ENCODE measurements at places on chromosomes 16 and 17. TPM values are rescaled to one million over a fixed set of nuclear protein-coding genes. Genes with fewer than 3 reads are reported as not detected.

KRTAP4-1 gene
- not detected for polyA plus RNA-seq

RGS9 gene
- 4.3 TPM for polyA plus RNA-seq

TMIGD1 gene
- polyA plus RNA-seq = not detected

KRT31 gene
- 5.3 TPM for polyA plus RNA-seq

IGSF6 gene
- 2.6 TPM for polyA plus RNA-seq

EPN2 gene
- polyA plus RNA-seq = 24.3 TPM

TMEM92 gene
- 1.4 TPM for polyA plus RNA-seq

C16orf96 gene
- 0.62 TPM for polyA plus RNA-seq

DNA sequence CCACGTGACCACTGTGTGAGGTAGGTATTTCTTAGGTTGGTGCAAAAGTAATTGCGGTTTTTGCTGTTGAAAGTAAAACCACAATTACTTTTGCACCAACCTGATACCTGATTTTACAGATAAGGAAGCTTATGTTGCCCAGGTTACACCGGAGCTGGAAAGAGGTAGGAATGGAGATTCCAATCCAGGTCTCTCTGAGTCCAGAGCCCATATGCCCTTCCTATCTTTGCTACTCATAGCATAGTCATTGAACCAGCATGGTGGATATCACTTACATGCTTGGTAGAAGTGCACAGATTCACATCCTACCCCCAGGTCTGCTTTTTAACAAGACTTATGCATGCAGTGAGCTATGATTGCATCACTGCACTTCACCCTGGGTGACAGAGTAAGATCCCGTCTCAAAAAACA lies 61.8 kb downstream of the ARSG start:
- no peak for DNase-seq

GRCh38 chr17:69773081-69773480 lies 301.9 kb upstream of the KCNJ16 start:
- DNase-seq = no peak

DNA sequence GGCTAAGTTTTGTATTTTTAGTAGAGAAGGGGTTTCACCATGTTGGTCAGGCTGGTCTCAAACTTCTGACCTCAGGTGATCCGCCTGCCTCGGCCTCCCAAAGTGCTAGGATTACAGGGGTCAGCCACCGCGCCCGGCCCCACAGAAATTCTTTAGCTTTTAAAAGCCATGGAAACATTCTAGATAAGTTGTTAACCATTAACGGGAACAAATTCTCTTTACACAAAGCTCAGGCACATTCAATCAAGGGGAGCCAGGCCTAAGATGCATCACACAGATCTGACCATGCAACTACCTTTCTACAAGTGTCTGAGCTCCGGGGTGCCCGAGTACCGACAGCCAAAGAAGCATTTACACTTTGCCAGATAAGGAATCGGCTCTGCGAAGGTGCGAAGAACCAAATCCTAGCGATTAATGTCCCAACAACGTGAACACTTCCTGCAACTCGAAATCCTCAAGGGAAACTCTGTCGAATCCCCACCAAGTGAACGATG lies 1.0 kb downstream of the EMC8 start:
- DNase-seq = no peak

DNA sequence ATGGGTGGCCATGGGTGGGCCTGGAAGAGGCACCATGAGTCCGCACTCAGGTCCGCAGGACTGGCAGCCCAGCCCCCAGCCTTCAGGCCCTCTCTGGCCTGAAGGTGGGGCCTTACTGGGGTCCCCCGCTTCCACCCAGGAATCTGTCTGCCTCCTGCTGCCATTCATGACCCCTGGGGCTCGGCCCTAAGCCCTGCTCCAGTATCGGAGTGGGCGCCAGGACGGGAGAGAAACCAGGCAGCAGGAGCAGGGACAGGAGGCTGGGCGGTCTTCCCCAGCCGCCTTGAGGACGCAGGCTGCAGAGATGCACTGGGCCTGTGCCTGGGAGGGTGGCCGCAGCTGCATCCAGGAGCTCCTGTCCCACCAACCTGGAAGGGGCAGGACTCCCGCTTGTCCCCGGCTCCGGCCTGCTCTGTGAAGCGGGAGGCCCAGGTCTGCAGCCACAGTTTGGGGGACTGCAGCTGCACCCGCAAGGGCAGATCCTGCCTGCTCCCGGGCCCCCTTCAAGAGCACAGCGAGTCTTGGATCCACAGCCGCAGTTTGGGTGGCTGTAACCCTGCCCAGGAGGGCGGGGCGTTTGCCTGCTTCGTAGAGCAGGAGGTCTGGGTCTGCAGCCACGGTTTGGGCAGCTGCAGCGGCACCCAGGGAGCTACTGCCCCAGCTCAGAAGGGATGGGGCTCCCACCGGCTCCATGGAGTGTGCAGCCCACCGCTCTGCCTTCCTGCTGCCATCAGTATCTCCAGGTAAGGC lies 81.8 kb upstream of the DNAJA2 start:
- no peak for DNase-seq

- DNase-seq = peak; percentile 68
These were observed 2.2 kb upstream of the ATP6V0A1 start for GRCh38 chr17:42456223-42457106.

GRCh38 chr16:87956365-87957231 lies 5.4 kb downstream of the BANP start:
- DNase-seq = peak; percentile 84

GRCh38 chr17:40295488-40296436 lies 8.1 kb downstream of the CDC6 start:
- DNase-seq = no peak

GRCh38 chr16:4075534-4075933 lies 40.7 kb downstream of the ADCY9 start:
- no peak for DNase-seq

DNA sequence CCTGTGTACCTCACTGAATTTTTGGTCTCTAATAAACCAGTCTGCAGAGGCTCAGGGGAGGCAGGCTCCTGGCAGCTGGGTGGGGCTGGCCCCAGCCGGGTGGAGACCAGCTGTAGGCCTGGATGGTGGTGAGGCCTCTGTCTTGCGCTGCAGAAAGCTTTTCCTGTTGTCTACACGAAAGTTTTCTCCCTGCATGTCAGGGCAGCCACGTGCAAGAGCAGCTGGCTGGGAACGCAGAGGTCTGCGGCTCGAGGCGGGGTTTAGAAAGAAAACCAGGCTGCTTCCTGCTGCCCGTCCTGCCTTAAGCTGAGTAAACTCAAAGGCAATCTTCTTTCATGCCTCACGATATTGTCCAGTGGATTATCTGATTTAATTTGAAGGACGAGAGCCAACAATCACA lies 2.4 kb downstream of the SERPINF1 start:
- peak; percentile 70 for DNase-seq

GRCh38 chr17:13952009-13952750 lies 117.1 kb upstream of the COX10 start:
- no peak for DNase-seq

DNA sequence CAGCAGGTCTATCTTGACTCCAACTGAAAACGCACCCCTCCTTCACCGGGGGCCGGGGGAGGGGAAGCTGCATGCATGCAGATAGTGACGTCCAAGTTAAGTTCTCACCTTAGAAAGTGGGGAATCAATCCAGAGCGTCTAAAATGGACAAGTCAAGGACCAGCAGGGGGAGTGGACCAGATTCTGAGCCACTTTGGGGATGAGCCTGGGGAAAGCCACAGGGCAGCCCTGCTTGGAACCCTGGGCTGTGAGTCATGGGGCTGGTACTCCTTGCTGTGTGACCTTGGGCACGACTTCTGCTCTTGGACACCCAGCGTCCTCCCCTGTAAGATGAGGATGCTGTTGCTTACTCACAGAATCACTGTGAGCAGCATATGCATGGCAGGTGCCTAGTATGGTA lies 9.1 kb downstream of the TNFRSF13B start:
- no peak for DNase-seq

- no peak for DNase-seq
These were observed 3.4 kb upstream of the KRTAP4-12 start for GRCh38 chr17:41127371-41127770.

GRCh38 chr16:635573-636205 lies 416 bp downstream of the METTL26 start:
- DNase-seq = no peak

DNA sequence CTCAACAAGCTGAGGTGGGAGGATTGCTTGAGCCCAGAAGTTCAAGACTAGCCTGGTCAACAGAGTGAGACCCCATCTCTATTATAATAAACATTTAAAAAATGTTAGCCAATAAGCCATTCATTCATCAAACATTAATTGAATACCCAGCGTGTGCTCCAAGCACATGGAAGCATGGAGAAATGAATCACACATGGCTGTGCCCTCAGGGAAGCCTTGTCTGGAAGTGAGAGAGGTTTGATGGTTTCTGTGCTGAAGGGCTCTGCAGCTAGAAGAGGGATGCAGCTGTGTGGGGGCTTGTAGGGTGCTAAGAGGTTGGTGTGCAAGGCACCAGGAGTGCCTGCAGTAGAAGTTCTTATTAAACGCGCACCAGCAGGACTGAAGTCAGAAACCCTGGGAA lies 11.2 kb downstream of the CYB5D2 start:
- no peak for DNase-seq

- no peak for DNase-seq
These were observed 220.8 kb upstream of the MON1B start for GRCh38 chr16:76970087-76970744.

- peak; percentile 12 for DNase-seq
These were observed 35.1 kb downstream of the MARF1 start for GRCh38 chr16:15607700-15608396.

- DNase-seq = no peak
These were observed 148.8 kb downstream of the ENGASE start for GRCh38 chr17:79223471-79223870.

GRCh38 chr17:56707312-56708219 lies 114.1 kb downstream of the NOG start:
- peak; percentile 55 for DNase-seq

DNA sequence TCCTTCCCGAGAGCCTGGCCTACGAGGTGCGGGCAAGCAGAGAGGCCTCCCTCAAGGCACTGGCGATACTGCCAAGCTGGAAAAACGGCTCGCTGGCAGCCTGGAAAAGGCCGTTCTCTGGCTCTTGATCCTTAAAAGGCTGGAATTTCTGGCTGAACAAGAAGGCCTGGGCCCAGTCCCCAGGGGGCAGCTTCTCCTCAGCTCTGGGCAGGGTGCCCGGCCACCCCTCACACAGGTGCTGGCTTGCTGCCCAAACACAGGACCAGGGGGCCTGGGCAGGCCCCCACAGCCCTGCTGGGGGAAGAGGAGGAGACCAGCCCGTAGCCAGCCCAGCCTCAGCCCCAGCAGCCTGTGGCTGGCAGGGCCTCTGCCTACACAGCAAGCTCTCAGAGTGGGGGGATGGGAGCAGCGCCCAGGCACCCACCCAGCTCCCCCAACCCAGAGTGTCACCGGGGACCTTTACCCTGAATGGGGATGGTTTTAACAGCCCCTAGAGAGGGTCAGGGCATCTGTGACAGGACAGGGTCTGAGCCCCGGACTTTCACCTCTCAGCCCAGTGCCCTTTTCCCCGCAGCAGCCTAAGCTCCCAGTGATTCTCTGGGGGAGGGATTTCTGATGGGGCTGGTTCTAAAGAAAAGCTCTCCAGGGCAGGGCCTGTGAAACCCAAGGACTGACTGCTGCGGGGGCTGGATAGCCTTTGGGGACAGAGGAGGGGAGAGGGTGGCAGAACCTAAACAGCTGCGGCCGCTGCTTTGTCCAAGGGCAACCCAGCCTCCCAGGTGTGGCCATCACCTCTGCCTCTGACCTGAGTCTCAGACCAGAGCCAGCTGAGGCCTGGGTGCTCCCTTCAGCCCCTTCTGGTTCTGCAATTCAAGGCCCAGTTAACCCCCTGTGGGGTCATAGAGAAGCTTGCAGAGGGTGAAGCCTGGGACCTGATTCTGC lies 38.6 kb upstream of the TOB1 start:
- no peak for DNase-seq

GRCh38 chr16:81238296-81239011 lies at the start of gene BCO1:
BCO1 (plus strand) TSS chr16:81238689; CDS start chr16:81238909, 220 bp downstream.
- DNase-seq = peak; percentile 40

Measured in muscle of back (tissue), 13 donors.